ENCODE measurements at places on chromosomes 6 and 20.

GRCh38 chr6:70538376-70538775 lies 28.4 kb upstream of the SDHAF4 start:
- no peak for DNase-seq

- DNase-seq = no peak
These were observed 119.8 kb downstream of the SGK1 start for GRCh38 chr6:134198093-134198492.

- DNase-seq = no peak
These were observed 39.3 kb upstream of the DSN1 start for GRCh38 chr20:36812594-36813463.

GRCh38 chr6:18551228-18551627 lies 164.1 kb downstream of the RNF144B start:
- no peak for DNase-seq

- DNase-seq = no peak
These were observed 463.7 kb downstream of the EPM2A start for GRCh38 chr6:145271577-145271976.

GRCh38 chr6:103862297-103862696 lies 997.4 kb downstream of the HACE1 start:
- DNase-seq = no peak

DNA sequence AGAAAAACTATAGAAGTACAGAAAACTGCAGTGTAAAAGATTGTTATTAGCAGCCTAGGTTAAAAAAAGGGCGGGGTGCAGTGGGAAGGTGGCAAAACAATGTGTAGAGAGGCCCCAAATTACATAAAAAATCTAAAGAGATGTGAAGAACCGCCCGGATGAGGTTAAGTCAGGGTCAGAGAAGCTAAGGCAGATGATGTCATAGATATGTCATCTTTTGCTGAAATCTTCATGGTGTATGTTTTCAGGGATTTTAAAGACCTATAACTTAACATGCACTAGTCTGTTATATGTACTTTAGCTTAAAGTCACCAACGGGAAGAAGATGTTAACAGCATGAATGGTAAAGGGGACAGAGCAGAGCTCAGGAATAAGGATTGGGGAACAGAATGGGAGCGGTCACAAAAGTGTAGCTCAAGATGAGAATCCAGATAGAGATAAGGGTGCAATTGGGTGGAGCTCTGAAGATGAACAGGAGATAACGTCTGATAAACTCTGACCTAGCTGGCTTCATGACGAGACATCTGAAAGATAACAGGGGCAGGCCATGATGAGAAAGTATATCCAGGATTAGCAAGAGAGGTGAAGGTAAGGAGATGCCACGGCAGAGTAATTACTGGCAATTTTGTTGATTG lies 83.4 kb downstream of the TFAP2A start:
- no peak for DNase-seq

DNA sequence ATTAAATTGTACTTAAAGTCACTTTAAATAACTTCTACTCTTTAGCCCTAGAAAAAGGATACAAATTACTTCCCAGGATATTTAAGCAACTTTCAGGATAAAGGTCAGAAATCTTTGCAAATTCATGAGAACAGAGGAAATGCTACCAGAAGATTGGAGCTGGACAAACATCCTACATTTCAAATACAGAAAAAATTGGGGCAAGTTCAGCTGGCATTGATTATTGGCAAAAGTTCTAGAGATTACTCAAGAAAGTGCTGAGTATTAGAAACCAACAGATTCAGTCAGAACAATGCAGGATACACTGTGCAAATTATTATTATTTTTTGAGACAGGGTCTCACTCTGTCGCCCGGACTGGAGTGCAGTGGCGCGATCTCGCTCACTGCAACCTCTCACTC lies 6.0 kb downstream of the SLC22A23 start:
- no peak for DNase-seq

GRCh38 chr20:63296531-63297299 lies 3.7 kb downstream of the COL20A1 start:
- no peak for DNase-seq

- no peak for DNase-seq
These were observed 39.4 kb upstream of the MAFB start for GRCh38 chr20:40728470-40728869.
